ENCODE measurements at places on chromosomes 7 and 10. TPM values are rescaled to one million over a fixed set of nuclear protein-coding genes. Genes with fewer than 3 reads are reported as not detected.

Gene MDFIC
- 46.2 TPM for polyA plus RNA-seq

Gene PSD
- polyA plus RNA-seq, result not detected

Gene TWIST1
- 5.8 TPM for polyA plus RNA-seq

Gene MYL10
- polyA plus RNA-seq, result 23.0 TPM

Gene CUBN
- 14.8 TPM for polyA plus RNA-seq

Gene TSPAN14
- polyA plus RNA-seq, result 44.4 TPM

Gene HOXA13
- 1.1 TPM for polyA plus RNA-seq

Gene GNAT3
- polyA plus RNA-seq, result not detected

Gene RET
- 3.7 TPM for polyA plus RNA-seq

Gene TBATA
- not detected for polyA plus RNA-seq

Gene CLDN3
- polyA plus RNA-seq, result 0.56 TPM

Gene NUDT13
- 4.8 TPM for polyA plus RNA-seq

Gene ANXA8L1
- polyA plus RNA-seq, result not detected

Gene IGF2BP3
- polyA plus RNA-seq, result 33.5 TPM

Gene MYH16
- polyA plus RNA-seq, result 0.16 TPM

Gene PDE6C
- 0.13 TPM for polyA plus RNA-seq

Gene OR6V1
- polyA plus RNA-seq, result not detected

Gene NUP42
- polyA plus RNA-seq, result 46.4 TPM

Gene DRGX
- polyA plus RNA-seq, result not detected

Gene C10orf53
- polyA plus RNA-seq, result not detected

Gene CAMK1D
- 1.6 TPM for polyA plus RNA-seq

Gene MET
- 18.5 TPM for polyA plus RNA-seq

Gene LIPK
- polyA plus RNA-seq, result 2.6 TPM

Gene TAS2R41
- polyA plus RNA-seq, result not detected

Gene GLI3
- 14.6 TPM for polyA plus RNA-seq

Gene IL2RA
- polyA plus RNA-seq, result not detected

Gene OPN1SW
- polyA plus RNA-seq, result not detected

Gene ADRA2A
- 4.0 TPM for polyA plus RNA-seq

Gene RBP3
- not detected for polyA plus RNA-seq

Gene SPDYE5
- polyA plus RNA-seq, result 1.7 TPM

Gene GPR141
- 0.25 TPM for polyA plus RNA-seq

Gene FAM24B
- polyA plus RNA-seq, result not detected

Gene EPO
- polyA plus RNA-seq, result not detected

Gene PRR15
- polyA plus RNA-seq, result not detected

Gene ZNF37A
- 10.4 TPM for polyA plus RNA-seq

Gene MYOF
- polyA plus RNA-seq, result 87.1 TPM

Gene ADAMTS14
- 14.5 TPM for polyA plus RNA-seq

Gene CPEB3
- polyA plus RNA-seq, result 5.3 TPM

Gene FAM25G
- not detected for polyA plus RNA-seq

Gene SKIDA1
- polyA plus RNA-seq, result 3.1 TPM

Gene FAM13C
- polyA plus RNA-seq, result 34.8 TPM

Gene DLX6
- polyA plus RNA-seq, result not detected

Gene CTAGE6
- polyA plus RNA-seq, result not detected

Gene HYAL4
- polyA plus RNA-seq, result not detected

Gene LRRC18
- polyA plus RNA-seq, result 0.10 TPM

Gene SFRP4
- polyA plus RNA-seq, result 25.1 TPM

Gene CYP26C1
- polyA plus RNA-seq, result not detected

Gene CDH23
- polyA plus RNA-seq, result 4.4 TPM

Gene CNNM1
- 0.01 TPM for polyA plus RNA-seq

Gene COL13A1
- polyA plus RNA-seq, result 11.2 TPM

Gene CYP2E1
- polyA plus RNA-seq, result not detected

Gene SEMA4G
- 64.2 TPM for polyA plus RNA-seq

Gene SPDYE2
- 4.9 TPM for polyA plus RNA-seq

All from muscle of arm (tissue), 14 donors.